GM12864 (cell line): ENCODE measurements at places on chromosomes 11 and 22.

- peak; percentile 30 for DNase-seq
Measured at GRCh38 chr22:17159504-17159951, 451 bp upstream of the HDHD5 start.

GRCh38 chr11:75873417-75874221, 58.6 kb downstream of the UVRAG start:
- peak; percentile 59 for DNase-seq

DNA sequence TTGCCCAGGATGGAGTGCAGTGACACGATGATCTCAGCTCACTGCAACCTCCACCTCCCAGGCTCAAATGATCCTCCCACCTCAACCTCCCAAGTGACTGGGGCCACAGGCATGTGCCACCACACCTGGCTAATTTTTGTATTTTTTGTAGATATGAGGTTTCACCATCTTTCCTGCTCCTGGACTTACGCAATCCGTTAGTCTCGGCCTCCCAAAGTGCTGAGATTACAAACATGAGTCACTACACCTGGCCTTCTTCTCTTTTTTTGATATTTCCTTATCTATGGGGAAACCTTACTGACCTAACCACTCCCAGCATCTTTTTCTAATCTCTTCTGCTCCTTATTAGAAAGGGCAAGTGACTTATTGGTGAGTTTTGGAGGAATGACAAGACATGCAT, 121.7 kb upstream of the CHORDC1 start:
- DNase-seq = no peak

DNA sequence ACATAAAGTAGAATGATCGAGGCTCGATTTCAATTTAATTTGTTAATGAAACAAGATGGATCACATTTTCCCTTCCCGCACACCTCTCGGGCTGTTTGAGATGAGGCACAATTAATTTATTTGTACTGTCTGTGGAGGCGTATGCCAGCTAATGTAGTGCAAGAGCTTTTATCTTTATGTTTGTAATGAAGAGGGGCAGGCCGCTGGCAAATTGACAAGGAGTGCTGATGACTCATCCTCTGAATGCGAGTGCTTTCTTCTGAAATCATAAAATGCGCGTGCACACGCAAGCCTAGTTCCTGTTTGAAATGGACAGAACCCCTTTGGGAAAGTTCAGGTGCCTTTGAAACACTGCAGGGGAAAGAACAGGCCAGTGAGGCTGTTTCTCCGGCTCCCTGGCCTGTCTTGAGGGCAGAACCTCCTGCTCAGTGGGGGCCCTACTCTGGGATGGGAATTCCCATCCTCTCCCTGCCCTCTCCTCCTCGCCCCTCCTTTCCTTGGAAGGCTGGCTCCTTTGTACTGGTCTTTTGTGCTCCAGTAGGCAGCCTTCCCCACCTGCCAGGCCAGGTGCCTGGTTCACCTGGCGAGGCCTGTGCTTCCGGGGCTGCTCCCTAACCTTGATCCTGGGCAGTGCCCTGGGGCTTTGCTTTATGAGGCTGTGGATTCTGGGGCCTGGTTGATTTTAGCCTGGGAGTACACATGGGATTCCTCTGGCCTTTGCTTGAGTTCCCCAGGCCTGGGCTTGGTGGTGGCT, 50.3 kb downstream of the TEAD1 start:
- DNase-seq = peak; percentile 61

- no peak for DNase-seq
Measured at GRCh38 chr11:26283852-26284408, 48.0 kb upstream of the ANO3 start.

GRCh38 chr22:23913306-23913660, 19.1 kb downstream of the MIF start:
- DNase-seq = no peak

DNA sequence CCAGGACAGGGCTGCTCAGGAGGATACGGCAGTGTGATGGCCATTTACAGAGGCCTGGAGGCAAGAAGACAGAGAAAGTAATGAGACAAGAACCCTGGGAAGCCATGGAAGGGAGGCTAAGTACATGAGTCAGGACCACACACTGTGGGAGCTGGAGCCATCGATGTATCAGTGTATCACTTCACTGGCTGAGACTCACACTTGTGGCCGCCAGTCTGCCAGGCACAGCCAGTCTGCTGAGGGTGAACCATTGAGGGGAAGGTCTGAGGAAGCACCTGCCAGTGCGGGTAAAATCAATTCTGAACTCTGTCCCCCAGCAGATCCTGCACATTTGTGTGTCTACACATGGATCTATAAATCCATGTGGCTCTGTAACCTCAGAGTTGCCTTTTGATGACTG, 195.6 kb downstream of the GRIK4 start:
- DNase-seq = no peak

DNA sequence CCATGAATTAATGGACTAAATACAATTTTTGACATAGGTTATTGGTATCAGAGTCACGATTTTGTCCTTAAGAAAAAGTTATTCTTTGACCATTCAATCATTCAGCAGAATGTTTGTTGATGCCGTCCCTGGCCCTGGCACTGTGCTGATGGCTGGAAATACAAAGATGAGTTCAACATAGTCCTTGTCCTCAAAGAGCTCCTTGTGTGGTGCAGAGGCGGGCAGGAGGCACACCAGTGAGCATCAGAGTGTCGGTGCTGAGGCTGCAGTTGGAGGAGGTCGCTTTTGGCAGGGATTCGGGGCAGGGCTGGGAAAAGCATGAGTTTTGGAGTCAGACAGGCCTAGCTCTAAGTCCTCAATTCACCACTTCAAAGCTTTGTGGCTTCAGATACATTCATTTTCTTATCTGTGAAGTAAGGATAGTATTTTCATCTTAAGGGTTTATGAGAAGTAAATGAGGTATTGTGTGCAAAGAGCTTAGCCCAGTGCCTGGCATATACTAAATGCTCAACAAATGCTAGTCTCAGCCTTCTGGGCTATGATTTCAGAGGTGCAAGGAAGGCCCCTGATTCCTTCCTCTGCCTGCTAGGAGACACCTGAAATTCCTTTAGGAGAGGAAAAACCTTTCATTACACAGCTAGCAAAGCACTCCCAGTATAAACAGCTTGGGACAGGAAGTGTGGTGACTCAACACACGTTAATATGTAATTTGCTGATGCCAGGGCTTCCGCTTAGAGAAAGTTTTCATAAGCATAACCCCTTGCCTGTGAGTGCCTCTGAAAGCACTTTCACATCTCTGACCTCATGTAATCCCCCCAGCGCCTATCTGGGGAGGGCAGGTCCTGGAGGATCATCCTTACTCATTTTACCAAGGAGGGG, 113.8 kb downstream of the NECTIN1 start:
- DNase-seq = no peak

- DNase-seq = no peak
Measured at GRCh38 chr11:134332189-134332631, 422 bp downstream of the GLB1L2 start.
